ENCODE measurements at places on chromosomes 1 and 21. TPM values are rescaled to one million over a fixed set of nuclear protein-coding genes. Genes with fewer than 3 reads are reported as not detected.

IFI44L gene
- polyA plus RNA-seq, result 8.3 TPM

LCE1A gene
- polyA plus RNA-seq, result not detected

CA14 gene
- 9.0 TPM for polyA plus RNA-seq

MATN1 gene
- polyA plus RNA-seq, result 0.11 TPM

ANGPTL7 gene
- not detected for polyA plus RNA-seq

C1orf21 gene
- 36.4 TPM for polyA plus RNA-seq

EPS8L3 gene
- polyA plus RNA-seq, result 0.28 TPM

AGO4 gene
- polyA plus RNA-seq, result 17.9 TPM

ROR1 gene
- 35.7 TPM for polyA plus RNA-seq

- DNase-seq, result no peak
These were observed 49.1 kb upstream of the CTTNBP2NL start for GRCh38 chr1:112346801-112347350.

DNA sequence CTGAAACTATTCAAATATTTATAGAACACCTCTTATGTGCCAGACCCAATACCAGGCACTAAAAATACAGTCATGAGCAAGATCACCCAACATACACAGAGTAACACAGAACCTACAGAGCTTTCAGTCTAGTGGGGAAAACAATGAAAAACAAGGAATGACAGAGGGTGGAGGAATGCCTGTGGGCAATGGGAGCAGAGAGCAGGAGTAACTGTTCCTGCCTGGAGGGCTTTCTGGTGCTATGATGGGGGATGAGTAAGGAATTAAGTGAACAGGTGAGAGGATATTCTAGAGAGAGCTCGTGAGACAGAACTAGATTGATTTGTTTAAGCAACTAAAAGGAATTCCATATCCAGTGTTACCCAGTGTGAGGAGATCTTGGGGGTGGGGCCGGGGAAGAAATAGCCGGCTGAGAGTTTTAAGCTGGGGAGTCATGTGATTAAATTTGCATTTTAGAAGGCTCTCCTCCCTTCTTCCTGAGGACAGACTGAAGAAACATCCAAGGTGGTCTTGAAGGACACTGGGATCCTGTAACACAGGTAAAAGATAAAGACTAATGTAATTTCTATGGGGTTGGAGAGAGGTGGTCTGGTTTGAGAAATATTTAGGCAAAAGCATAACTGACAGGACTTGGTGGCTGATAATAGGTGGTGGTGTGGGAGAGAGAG lies 2.1 kb upstream of the CD53 start:
- DNase-seq, result no peak

GRCh38 chr1:154860156-154860870 lies 9.8 kb downstream of the KCNN3 start:
- DNase-seq, result no peak

DNA sequence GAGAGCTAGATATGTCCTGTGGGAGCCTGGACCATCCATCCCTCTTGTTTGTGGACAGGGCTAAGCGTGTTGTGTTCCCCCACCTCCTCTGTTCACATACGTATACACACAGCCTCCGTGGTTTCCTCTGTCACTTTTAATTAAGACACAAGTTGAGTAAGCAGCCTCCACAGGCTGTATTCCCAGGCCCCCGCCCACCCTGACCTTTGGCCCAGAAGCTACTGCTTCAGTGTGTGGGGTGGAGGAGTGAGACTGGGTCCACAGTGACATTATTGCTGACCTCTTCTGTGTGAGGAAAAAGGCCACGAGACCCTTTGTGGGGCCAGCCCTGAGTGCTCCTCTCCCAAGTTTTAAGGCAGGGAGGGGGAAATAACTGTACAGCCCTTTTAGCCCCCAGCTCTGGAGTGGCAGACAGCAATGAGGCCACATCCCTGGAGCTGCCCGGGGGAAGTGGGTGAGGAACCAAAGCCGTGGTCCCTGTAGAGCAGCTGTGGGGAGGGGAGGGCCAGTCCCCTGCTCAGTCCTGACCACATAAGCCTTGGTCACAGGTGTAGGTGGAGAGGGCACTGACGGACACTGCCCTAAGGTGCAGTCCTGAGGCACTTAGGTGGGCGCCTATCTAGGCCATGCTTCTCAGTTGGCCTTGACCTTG lies 4.4 kb downstream of the ELOVL1 start:
- DNase-seq, result no peak

GRCh38 chr1:208029381-208030287 lies 118.7 kb upstream of the CD34 start:
- DNase-seq, result no peak

DNA sequence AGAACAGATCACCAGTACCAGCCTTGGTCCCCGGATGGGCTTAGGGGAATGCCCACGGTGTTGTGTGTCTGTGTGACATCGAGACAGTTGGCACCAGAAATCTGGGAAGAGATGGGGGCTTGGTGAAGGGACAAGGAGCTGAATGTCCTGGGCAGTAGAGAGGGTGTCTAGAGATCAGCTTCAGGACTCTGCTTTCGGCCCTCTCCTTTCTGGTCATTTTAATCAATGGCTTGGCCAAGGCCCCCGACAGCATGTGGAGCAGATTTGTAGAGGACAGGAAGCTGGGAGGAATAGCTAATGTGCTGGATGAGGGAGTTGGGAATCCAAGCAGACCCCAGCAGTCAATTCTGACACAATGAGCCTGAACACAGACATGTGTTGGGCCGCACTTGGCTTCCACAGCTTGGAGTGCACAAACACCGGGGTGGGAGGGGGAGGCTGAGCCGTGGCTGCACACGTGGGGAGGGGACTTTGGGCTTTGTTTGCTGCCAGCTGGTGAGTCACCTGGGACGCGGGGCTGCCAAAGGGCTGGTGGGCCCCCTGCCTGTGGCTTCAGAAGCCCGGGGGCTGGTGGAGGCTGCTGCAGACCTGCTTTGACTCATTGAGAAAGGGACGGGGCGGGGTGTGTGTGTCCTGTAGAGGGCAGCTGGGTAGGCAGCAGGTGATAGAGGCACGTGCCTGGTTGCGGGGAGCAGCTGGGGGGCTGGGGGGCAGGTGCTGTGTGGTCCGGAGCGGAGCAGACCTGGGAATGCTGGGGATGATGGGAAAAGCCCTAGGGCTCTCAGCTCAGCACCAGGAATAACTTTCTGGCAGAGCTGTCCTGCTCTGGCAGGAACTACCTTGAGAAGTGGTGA lies 20.9 kb downstream of the SLC1A7 start:
- DNase-seq, result no peak

GRCh38 chr1:6884652-6885153 lies 99.4 kb downstream of the CAMTA1 start:
- DNase-seq, result no peak

DNA sequence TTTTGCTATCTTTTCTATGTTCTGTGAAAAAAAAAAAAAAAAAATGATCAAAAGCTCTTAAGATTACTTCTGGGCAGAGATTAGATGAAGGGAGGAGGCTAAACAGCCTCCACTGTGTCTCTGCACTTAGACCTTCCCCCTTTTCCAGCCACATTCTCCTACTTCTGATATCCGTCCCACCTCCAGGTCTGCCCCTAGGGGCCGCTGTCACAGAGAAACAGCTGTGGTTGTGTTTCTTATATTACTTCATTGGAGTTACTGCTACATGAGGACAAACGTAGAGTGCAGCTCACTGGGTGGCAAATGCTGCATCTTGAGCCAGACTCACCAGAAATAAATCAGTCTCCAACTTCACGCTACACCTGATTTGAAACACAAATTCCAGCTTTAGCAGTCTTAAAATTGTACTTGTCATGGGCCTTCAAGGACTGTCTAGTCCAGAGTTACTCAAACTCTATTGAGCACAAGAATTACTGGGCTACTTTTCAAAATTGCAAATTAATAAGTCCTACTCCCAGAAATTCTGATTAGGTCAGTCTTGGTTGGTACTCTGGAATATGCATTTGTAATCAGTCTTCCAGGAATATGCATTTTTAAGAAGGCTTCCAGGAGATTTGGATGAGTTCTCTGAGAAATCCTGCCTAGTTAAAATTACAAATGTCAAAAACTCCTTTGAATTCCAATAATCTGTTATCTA lies 125.2 kb upstream of the PTBP2 start:
- DNase-seq, result no peak

DNA sequence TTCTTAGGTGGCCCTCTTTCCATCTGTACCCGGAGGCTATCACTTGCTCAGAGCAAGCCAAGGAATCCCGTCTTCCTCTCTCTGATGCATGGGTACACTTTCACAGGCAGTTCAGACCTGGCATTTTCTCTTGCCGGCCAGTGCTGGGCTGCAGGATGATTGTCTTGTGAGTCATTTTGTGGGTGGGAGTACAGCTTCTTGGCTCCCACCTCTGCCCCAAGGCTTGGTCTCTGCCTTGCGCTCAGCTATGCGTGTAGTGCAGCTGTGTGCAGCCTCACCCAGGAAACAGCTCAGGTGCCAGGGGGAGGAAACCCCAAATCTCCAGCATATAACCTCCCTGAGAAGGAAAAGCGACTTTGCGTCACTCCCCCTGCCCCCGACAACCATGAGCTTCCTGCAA lies 3.9 kb upstream of the AJAP1 start:
- no peak for DNase-seq

DNA sequence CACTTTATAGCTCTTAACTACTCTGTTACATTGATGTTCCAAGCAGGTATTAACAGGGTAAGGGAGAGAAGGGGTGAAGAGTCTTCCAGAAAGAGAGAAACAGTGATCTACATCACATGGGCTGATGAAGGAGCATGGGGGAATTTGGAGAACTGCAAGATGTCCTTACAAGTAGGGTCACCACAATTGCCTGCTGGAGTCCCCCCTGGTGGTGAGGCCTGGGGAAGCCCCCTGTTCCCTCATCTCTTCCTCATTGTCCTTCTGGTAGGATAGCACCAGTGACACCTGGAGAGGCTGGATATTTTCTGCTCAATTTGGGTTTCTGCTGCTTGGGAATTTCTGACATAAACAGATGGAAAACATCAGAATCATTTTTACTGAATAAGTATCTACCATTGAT lies 126.6 kb downstream of the RUNX1 start:
- no peak for DNase-seq

- no peak for DNase-seq
These were observed at the start of gene BMP8B for GRCh38 chr1:39788758-39789570. Gene BMP8B, minus strand, starts transcription at chr1:39788865. Its CDS starts 380 bp downstream, at chr1:39788485.

DNA sequence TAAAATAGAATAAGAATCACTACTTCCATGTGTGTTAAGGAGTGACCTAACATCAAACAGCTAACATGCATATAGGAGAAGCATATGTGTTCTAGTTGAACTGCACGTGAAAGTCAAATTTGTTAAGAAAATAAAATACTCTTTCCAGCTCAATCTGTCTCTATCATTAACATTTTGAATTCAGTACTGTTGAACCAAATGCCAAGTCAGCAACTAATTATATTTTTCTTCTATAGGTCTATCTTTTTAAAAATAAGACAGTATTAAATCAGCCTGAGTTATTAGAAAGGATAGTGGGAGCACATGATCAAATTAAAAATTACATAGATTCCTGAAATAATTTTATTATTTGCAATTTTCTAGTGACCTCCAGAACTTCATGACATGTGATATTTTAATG lies 141.8 kb downstream of the NRIP1 start:
- no peak for DNase-seq
